ENCODE measurements at places on chromosomes 6 and 20. TPM values are rescaled to one million over a fixed set of nuclear protein-coding genes. Genes with fewer than 3 reads are reported as not detected.

CAGE1 gene
- total RNA-seq, result 0.16 TPM

GMPR gene
- total RNA-seq, result 0.30 TPM

DNA sequence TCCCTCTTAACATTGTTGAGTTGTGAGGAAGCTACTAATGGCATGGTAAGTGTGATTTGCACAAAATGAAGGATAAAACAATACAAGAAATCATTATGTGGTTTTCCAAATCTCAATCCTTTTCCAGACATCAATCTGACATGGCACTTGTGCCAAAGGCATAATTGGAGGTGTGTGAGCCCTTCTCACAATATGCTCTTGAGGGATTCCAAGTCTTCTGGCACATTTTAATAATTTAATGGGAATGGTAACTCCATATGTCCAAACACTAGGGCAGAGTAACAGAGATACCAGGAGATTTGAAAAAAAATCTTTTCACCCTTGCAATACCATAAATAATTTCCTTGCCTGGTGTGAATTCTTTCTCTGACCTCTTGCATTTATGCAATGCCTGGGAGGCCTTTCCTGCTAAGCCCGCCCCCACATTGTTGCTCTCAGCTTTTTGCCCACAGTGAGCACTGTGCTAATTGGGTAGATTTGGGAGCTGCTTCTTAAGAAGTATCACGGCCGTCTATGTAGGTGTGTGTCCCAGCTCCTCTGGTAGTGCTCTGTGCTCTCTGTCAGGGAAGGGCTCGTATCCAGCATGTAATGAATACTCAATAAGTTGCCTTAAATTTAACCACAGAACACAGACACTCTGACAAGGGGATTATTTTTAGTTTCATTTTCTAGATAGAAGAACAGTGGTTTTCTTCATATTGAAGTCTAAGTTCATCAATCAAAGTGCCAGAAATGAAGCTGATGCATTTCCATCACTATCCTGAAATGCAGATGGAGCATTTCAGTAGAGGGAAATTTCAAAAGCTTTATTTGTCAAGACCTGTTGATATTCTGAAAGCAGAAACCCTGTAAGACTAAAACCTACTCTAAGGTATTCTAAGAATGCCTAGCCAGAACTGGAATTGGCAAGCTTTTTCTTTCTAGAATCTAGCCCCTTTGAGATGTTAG is 54.4 kb upstream of the CEP85L start:
- peak; percentile 10 for ATAC-seq

DNA sequence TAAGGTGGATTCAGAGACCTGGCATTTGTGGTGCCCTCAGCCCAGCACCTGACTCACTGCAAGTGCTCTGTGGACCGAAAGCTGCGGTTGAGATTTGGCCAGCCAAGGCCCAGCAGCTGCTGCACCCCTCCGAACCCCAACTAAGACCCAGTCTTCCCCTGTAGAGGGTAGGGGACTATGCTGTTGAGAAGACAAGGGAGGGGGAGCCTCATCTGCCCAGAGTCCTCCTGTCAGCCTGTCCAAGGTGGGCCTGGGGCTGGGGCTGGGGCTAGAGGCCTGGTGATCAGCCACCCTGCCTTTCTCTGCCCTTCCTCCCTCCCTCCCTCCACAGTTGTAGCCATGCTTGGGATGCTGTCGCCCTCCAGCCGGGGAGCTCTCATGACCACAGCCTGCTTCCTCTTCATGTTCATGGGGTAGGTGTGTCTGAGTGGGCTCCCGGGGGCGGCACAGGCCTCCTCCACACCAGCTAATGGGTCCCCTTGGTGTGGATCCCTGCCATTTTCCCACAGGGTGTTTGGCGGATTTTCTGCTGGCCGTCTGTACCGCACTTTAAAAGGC is 40.9 kb downstream of the TM9SF4 start:
- no peak for ATAC-seq

DNA sequence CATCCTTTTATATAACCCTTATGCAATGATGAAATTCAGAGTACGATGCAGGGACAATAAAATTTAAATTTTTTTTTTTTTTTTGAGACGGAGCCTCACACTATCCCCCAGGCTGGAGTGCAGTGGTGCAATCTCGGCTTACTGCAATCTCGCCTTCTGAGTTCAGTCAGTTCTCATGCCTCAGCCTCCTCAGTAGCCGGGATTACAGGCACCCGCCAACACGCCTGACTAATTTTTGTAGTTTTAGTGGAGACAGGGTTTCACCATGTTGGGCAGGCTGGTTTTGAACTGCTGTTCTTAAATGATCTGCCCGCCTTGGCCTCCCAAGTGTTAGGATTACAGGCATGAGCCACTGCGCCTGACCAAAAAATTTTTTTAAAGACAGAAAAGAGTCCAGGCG is 15.2 kb downstream of the MTO1 start:
- peak; percentile 59 for ATAC-seq

- no peak for ATAC-seq
Measured at GRCh38 chr20:57439432-57439831, 48.2 kb downstream of the RBM38 start.

- ATAC-seq, result no peak
Measured at GRCh38 chr6:17454316-17455005, 61.1 kb downstream of the CAP2 start.

Measured in activated T-helper 17 cell treated with anti-CD3 and anti-CD28 coated beads, Interleukin-2, amount 50 U/mL, for 72 hours (primary cell).